A549 treated with AZD2906 at 1 μM for 4 hours (cell line): ENCODE measurements at places on chromosomes 5 and 9. TPM values are rescaled to one million over a fixed set of nuclear protein-coding genes. Genes with fewer than 3 reads are reported as not detected.

Gene CORO2A
- 1.2 to 1.8 TPM (median 1.8 TPM) in 5 replicates for total RNA-seq

Gene SPINK1
- 0.68 to 1.9 TPM (median 1.1 TPM) in 5 replicates for total RNA-seq

Gene SLC36A2
- not detected in 5 replicates for total RNA-seq

Gene GGTA1
- total RNA-seq, result not detected in 5 replicates

Gene MORN5
- total RNA-seq, result not detected in 5 replicates
